ENCODE measurements at places on chromosomes 5 and 9. TPM values are rescaled to one million over a fixed set of nuclear protein-coding genes. Genes with fewer than 3 reads are reported as not detected.
A peak's percentile ranks its signal among the peaks of the same experiment; 100 is the strongest.

HAPLN1 gene
- total RNA-seq: 0.43 TPM

GRCh38 chr5:42951293-42951840 lies 88.8 kb downstream of the ANXA2R start:
- DNase-seq: peak; percentile 40

DNA sequence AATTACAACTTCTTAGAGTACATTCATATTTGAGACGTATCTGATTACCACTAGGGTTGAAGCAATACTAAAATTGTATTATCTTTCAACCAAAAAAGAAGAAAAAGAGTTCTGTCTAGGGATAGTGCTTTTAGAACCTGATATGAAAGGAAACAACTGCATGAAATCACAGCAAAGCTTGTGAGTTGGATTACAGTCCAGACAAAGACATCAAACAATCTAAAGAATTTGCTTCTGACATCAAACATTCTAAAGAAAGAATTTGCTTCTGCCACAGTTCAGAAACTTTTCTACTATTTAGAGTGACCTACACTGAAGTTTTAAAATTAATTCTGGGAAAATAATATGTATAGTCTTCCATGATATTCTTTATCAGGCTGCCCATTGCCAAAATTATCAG lies 1141.1 kb upstream of the ACO1 start:
- no peak for DNase-seq

SLC9A3 gene
- 0.97 TPM for total RNA-seq

DNA sequence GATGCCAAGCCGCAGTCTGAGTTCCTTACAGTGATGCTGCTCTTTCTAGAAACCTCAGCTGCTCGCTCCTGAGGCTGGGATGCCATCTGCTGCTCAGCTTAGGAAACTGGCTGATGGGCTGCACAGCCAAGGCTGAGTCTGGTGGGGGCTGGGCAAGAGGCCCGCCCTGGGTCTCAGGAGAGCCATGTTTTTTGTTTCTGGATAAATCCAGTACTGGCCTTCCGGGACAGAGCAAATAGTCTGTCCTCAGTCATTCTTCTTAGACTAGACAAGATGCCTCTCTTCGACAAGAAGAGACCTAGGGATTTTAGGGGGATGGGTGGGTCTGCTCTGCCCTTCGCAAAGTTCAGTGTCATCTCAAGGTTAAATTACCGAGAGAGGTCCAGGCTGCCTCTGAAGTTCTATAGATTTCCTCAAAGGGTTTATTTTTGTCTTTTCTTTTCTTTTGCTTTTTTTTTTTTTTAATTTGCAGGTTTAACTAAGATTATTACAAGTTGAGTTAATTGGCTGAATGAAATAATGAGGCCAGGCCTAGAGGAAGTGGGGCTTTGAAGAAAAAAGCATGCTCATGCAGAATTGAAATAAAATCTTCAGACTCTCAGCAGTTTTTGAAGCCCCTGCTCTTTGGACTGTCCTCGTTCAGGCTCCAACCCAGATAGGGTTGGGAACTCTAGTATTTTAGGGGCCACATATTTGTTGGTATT lies 30.6 kb upstream of the MATR3 start:
- DNase-seq: peak; percentile 91

- DNase-seq: peak; percentile 14
Measured at GRCh38 chr5:53917095-53917494, 356.7 kb downstream of the NDUFS4 start.

DNA sequence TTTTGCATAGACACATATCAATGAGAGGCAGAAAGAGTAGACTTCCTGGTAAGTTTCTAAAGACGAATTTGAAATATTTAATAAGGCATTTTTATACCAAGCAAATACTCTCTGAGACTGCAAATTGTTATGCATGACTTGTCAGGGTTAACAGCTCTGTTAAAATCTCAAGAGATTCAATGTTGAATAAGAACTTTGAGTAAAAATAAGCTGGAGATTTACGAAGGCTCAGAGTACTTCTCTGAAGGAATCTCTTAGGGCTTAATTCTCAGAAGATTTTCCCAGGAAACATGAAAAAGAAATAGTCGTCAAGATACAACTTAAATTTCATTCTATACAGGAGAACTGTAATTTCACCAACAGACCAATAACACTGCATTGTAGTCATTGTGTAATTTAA lies 259.4 kb downstream of the CDH18 start:
- no peak for DNase-seq

GRCh38 chr5:163914910-163915309 lies 409.5 kb downstream of the MAT2B start:
- no peak for DNase-seq

SHLD3 gene
- 5.2 TPM for total RNA-seq

DNA sequence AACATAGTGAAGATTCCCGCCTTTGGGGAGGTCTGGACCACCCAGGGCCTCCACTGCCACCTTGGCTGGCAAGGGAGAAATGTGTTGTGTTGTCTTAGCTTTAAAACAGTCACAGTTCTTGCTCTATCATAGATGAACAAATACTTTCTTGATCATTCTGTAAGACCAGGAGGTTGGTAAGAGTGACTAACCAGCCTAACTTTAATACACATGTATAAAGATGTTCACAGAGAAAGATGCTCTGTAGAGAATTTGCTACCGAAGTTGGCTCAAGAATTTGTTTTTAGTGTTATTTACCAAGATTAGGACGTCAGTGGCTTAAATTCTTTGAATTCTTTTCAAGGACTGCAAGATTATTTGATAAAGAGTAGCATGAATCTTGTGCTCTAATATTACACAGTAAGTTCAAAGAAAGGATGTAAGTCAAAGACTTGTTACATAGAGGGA lies 28.4 kb downstream of the GLRX start:
- DNase-seq: peak; percentile 86

GRM6 gene
- total RNA-seq: not detected
